ENCODE measurements at places on chromosomes 4 and X.

GRCh38 chr4:75287738-75288517, 226.3 kb downstream of the RCHY1 start:
- no peak for DNase-seq

DNA sequence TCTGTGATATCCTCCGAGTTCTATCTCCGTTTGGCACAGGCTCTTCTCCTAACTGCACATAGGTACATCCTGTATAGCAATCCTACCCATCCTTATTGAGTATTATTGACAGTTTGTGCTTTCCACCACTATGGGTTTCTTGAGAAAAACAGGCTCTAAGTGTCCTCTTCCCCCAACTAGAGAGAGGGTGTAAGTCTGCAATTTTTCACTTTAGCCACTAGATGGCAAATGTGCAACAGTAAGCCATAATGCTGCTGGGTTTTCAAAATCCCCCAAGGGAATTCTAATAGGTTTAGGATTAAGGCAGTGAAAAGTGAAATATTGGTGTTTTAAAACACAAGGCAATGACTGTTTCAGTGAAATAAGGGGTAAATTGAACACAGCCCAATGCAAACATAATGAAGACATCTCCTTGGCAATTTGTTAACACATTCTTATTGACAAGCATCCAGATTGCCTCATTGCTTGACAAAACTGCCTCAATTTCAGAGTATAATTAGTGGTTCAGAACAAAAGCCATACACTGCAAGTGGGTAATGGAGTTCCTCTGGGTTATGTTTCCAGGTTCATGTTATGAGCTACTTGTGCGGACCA, 239.0 kb upstream of the HTR2C start:
- peak; percentile 50 for DNase-seq

DNA sequence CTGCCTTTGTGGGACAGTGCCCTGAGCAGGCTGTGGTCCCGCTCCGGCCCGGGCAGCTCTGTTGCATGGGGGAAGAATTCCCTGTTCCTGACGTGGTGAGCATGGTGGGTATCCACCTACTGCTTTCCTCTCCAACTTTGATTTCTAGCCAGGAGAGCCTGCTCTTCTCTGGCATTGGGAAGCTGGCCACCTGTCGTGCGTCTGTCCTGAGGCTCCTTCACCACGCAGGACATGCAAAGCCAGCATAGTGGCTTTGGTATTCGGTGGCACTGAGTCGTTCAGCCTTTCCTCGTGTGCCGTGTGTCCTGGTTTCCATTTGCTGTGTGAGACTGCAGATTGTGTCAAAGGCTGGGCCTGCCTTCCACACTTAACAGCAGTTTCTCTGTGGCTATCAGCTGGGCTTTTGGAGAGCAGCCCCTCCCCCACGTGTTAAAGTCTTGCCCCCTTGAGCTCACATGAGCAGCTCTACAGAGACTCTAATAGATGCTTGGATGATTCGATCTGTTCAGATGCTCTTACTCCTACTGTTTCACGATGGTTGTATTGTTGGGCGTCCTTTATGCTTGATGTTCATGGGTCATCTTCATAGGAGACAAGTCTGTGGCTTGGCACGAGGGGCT, 46.3 kb upstream of the CLCN4 start:
- DNase-seq, result peak; percentile 25

- DNase-seq, result no peak
Measured at GRCh38 chr4:13601848-13602247, 25.7 kb downstream of the BOD1L1 start.

DNA sequence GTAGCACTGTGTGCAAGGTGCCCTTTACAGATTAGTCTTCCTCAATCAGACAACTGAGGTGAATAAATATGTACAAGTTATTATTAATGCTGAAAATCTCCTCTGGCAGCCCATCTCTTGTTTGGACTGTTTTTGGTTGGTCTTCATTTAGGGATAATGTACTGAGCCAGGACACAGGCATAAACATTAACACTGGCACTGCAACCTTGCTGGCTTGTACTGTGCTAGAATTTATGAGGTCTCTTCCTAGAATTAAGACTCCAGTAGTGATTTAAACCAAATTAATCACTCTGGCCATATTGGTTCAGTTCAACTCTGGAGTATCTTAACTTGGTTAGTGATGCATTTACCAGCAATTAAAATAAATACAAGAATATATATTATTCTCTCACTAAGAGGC, 244.7 kb upstream of the GK2 start:
- no peak for DNase-seq

DNA sequence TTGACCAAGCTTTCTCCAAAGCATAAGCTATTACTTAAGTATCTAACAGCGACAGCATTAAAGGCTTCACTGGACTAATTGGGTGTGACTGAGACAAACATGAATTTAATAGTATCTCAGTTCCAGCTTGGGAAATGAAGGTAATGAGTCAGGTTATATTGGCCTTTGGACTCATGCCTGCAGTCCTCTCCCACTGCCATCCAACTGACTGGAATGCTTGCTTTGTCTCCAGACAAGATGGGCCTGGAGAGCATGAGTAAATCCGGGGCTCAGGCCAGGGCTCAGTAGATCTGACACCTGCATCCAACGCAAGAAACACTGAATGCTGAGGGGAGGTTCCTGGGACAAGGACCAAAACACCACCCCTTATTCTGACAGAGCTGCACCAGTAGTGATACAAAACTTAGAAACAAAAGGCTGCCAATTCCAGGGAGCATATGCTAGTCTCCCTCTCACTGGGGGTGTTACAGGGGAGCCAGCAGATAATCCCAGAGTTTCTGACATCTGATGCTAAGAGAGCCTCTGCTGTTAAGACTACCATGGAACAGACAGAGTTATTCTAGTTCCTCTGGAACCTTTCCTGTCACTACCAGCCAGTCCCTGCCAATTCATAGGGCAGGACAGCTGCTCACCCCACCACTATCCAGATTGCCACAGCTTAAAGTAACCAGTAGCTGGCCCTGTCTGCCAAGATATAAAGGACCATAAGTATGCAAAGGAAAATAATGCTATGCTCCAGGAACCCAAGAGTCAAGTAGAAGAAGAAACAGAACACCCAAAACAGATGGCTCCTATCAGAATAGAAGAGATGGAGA, 293.8 kb downstream of the IQCM start:
- DNase-seq, result no peak

DNA sequence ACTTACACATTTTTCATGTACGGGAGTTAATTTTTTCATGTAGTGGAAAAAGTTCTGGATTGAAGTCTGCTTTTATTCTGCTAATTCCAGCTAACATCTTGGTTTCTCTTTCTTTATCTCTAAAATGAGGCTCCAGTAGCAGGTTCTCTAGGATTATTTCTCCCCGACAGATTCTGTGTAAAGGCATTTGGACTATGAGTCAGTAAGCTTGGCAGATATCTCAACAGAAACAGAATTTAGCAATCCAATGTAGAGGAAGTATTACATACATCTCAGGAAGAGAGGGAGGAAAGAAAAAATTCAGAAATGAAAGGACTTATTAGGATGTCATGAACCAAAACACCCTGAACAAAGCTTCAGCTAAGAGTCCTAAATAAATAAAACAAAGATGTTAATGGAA, 1682.3 kb upstream of the TENM3 start:
- DNase-seq, result peak; percentile 24

DNA sequence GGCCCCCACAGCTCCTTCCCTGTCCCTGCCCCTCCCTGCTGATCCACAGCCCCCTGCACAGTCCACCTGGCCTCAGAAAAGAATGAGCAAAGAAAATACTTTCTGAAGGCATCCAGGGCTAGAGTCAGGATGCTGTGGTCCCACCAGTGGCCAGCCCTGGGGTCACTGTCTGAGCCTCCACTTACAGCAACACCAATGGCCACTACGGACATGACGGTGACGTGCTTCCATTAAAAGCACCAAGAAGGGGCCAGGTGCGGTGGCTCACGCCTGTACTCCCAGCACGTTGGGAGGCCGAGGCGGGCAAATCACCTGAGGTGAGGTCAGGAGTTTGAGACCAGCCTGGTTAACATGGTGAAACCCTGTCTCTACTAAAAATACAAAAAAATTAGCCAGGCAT, 4.0 kb downstream of the JAKMIP1 start:
- no peak for DNase-seq

DNA sequence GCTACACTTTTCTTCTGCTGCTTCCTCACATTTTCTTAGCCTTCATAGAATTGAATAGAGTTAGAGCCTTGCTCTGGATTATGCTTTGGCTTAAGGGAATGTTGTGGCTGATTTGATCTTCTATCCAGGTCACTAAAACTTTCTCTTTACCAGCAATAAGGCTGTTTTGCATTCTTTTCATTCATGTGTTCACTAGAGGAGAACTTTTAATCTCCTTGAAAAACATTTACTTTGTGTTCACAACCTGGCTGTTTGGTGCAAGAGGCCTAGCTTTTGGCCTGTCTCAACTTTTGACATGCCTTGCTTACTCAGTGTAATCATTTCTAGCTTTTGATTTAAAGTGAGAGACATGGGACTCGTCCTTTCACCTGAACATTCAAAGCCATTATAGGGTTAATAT, 87.7 kb upstream of the RAB40AL start:
- no peak for DNase-seq

DNA sequence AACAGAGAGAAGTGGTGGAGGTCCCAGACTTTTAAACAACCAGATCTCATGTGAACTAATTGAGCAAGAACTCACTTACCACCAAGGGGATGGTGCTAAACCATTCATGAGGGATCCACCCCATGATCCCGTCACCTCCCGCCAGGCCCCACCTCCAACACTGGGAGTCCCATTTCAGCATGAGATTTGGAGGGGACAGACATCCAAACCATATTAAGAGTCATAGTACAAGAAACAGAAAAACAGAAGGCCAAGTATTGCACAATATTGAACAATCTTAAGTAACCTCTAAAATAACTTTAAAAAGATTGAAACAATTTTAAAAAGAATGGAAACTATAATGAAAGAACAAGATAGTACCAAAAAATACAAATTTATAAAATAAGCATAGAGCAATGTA, 110.0 kb downstream of the CBR4 start:
- DNase-seq, result peak; percentile 13

DNA sequence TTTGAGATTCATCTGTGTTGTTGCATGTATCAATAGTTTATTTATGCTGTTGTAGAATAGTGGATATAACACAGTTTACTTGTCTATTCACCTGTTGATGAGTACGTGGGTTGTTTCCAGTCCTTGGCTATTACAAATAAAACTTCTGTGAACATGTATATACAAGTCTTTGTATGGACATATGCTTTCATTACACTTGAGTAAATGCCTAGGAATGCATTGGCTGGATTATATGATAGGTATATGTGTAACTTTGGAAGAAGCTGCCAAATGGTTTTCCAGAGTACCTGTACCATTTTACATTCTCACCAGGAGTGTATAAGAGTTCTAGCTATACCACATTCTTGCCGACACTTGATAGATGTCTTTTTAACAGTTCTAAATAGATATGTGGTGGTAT, 16.5 kb downstream of the ART3 start:
- DNase-seq, result no peak

DNA sequence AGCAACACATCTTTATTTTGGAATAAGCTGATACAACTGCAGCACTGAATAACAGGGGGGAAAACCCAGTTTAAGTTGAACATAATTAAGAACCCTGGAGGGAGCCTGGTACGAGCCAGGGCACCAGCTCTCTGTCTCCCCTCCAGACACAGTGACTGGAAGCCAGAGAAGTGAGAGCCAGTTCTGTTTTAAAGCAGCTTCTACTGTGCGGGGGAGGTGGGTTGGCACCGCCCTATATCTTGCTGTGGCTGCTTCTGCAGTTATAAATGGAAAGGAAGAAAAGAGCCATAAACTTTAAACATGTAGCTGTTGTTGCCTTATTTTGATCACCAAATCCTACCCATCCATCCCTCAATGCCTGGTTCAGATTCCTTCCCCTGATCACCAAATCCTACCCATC, 207.9 kb upstream of the ANXA3 start:
- DNase-seq, result no peak

GRCh38 chr4:71540749-71541269, 202.0 kb downstream of the SLC4A4 start:
- peak; percentile 10 for DNase-seq

- peak; percentile 28 for DNase-seq
Measured at GRCh38 chr4:147620315-147620714, 3.1 kb downstream of the TMEM184C start.

GRCh38 chrX:74349387-74349786, 45.4 kb downstream of the ZCCHC13 start:
- no peak for DNase-seq

DNA sequence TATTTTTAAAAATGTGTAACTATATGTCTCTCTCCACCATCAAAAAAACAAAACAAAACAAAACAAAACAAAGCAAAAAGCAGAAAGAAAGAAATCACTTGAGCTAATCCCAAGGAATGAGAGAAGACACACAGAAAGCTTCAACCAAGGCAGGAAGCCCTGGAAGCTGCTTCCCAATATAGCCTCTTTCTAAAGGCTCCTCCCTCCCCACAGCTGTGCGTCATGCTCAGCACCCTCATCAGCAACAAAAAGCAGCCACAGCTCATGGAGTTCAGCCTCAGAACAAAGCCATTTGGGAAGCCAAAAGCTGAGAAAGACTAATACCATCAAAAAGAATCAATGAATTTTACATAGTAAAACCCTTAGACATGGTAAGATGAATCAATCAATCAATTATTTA, 501.6 kb upstream of the SMIM31 start:
- no peak for DNase-seq

All from hematopoietic multipotent progenitor cell treated with erythropoietin and hydrocortisone succinate and interleukin-3 and kit ligand, for 4 days (in vitro differentiated cells).